Lower lobe of right lung (tissue), 2 donors: ENCODE measurements at places on chromosomes 3 and 15. TPM values are rescaled to one million over a fixed set of nuclear protein-coding genes. Genes with fewer than 3 reads are reported as not detected.
A peak's percentile ranks its signal among the peaks of the same experiment; 100 is the strongest.

Gene MYL3
- 2.0 TPM for total RNA-seq

GRCh38 chr3:184354121-184354728 is 7.2 kb downstream of the CLCN2 start:
- peak; percentile 69 for DNase-seq
- H3K4me1 ChIP-seq = no peaks in the 10 kb centered on the region
- H3K36me3 ChIP-seq = peaks cover 10% of the 10 kb centered on the region
- no peaks in the 10 kb centered on the region for H3K27me3 ChIP-seq
- no peak overlapping the region for H3K27ac ChIP-seq

- peak; percentile 64 for DNase-seq
- no peak overlapping the region for H3K4me3 ChIP-seq
- no peak overlapping the region for H3K27ac ChIP-seq
Observed at GRCh38 chr3:54146506-54147239, 24.3 kb downstream of the CACNA2D3 start.

GRCh38 chr3:132464066-132464465 is 46.8 kb downstream of the DNAJC13 start:
- peaks cover 81% of the 10 kb centered on the region for H3K36me3 ChIP-seq
- H3K4me1 ChIP-seq = no peaks in the 10 kb centered on the region

- H3K27me3 ChIP-seq = no peaks in the 10 kb centered on the region
- H3K36me3 ChIP-seq = peaks cover 62% of the 10 kb centered on the region
- peak overlapping the region; percentile 80 for H3K27ac ChIP-seq
Observed at GRCh38 chr15:98954411-98954810, 53.2 kb downstream of the PGPEP1L start.

- H3K36me3 ChIP-seq = peaks cover 3% of the 10 kb centered on the region
- no peaks in the 10 kb centered on the region for H3K27me3 ChIP-seq
- H3K27ac ChIP-seq = peak overlapping the region; percentile 100
- peak overlapping the region; percentile 90 for H3K4me3 ChIP-seq
- no peak for DNase-seq
Observed at GRCh38 chr15:78875107-78875914, 2.6 kb downstream of the MORF4L1 start.

GRCh38 chr3:114376516-114377185 is 82.8 kb downstream of the TIGIT start:
- no peaks in the 10 kb centered on the region for H3K27me3 ChIP-seq
- DNase-seq = no peak
